Activated naive CD4-positive, alpha-beta T cell treated with anti-CD3 and anti-CD28 coated beads for 36 hours (primary cell): ENCODE measurements at places on chromosomes 5 and 9. TPM values are rescaled to one million over a fixed set of nuclear protein-coding genes. Genes with fewer than 3 reads are reported as not detected.

FOXD4L5 gene
- not detected for total RNA-seq

GRCh38 chr9:123771690-123772089 lies 158.2 kb downstream of the DENND1A start:
- H3K27ac ChIP-seq: no peak overlapping the region
- H3K27me3 ChIP-seq: no peaks in the 10 kb centered on the region
- no peaks in the 10 kb centered on the region for H3K36me3 ChIP-seq
- DNase-seq: no peak

DNA sequence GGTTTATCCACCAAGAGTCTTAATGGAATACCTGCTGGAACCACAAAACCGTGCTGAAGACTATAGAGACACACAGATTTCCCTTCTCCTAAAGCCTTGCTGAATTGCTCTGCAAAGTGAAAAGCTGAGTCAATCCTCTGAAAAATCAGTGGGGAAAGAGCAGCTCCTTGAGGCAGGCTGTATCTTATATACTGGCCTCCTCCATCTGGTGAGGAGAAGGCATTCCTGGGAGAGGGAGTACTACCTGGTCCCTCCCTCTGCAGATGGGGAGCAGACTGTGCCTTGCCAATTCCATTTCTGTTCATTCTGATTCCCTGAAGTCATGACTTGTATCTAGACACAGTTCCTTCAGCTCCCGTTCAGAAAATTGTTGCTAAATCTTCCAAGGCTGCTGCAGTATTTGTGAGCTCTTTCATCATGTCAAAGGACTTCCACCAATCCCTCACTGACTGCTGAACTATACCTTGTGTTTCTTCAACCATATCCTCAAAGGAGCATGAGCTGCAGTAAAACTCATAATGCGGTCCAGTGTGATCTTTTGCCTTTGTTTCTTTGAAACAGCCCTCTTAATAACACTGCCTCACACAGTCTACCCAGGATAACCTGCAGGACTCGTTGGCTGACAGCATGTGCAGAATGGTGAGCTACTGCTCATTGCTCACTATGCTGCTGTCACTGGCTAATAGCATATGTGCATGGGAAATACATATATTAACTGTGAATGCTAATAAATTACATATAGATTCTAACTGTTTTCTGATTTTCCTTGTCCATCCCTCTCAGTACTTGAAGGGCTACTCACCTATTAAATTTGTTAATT lies 84.5 kb downstream of the FOXD1 start:
- no peak overlapping the region for H3K27ac ChIP-seq
- no peak for DNase-seq
- no peaks in the 10 kb centered on the region for H3K4me1 ChIP-seq
- H3K36me3 ChIP-seq: no peaks in the 10 kb centered on the region
- H3K27me3 ChIP-seq: peaks cover 30% of the 10 kb centered on the region

- no peak overlapping the region for H3K4me3 ChIP-seq
- H3K36me3 ChIP-seq: no peaks in the 10 kb centered on the region
- H3K4me1 ChIP-seq: peaks cover 7% of the 10 kb centered on the region
- peak; percentile 5 for DNase-seq
Observed at GRCh38 chr5:107289030-107289714, 381.6 kb downstream of the EFNA5 start.

PKD2L2 gene
- not detected for total RNA-seq
